Endothelial cell (in vitro differentiated cells): ENCODE measurements at places on chromosomes 3 and 15.

DNA sequence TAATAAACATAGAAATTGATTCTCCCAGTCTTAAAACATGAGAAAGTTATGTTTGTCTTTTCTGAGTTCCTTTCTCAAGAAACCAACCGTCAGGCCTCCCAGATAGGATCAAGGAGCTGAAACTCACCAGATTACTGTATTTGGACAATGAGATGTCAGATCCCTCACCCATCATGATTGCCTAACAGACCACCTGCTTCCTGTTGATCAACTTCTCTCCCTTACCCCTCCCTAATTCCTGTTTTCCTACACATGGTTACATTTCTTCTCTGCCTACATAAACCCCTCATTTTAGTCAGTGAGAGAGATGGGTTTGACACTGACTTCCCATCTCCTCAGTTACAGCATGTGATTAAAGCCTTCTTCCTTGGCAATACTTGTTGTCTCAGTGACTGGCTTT lies 917.5 kb downstream of the FHIT start:
- DNase-seq: peak; percentile 8

- DNase-seq: no peak
Observed at GRCh38 chr3:146493761-146494160, 24.4 kb upstream of the PLSCR2 start.

DNA sequence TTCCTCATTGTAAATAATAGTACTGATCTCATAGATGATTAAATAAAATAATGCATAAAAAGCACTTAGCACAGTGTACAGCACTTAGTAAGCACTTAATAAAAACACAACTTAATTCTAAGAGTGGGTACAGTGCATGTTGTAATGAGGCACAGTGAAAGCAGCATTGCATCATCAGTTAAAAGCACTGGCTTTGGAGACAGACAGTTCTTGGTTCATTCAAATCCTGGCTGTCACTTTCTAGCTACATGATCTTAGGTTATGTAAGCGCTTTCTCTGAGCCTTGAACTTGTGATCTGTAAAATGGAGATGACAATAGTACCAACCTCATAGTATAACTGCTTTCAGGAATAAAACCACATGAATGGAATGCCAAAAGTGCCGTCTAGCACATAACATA lies 151.5 kb downstream of the DPH6 start:
- DNase-seq: no peak

DNA sequence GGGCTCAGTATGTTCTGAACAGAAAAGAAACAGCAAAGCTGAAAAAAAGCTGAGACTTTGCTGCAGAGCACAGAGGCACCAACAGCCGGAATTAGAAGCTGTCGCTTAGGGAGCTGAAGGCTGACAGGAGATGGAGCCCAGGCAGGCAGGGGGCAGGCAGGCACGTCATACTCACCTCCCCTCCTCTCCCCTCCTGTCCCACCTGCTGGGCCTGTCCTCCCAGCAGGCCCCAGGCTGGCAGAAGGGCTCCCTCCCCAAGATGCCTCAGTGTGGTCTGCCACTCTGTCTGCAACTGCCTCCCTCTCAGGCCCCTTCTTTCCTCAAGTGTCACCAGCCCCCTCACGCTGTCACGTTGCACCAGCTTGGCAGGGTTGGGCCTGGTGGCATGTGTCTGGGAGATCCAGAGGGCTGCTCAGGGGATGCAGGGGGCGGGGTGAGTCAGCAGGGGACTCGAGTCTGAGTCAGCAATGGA lies 3.2 kb upstream of the ANKRD63 start:
- DNase-seq: no peak

GRCh38 chr3:44418549-44418948 lies 58.9 kb downstream of the ZNF445 start:
- DNase-seq: peak; percentile 32

DNA sequence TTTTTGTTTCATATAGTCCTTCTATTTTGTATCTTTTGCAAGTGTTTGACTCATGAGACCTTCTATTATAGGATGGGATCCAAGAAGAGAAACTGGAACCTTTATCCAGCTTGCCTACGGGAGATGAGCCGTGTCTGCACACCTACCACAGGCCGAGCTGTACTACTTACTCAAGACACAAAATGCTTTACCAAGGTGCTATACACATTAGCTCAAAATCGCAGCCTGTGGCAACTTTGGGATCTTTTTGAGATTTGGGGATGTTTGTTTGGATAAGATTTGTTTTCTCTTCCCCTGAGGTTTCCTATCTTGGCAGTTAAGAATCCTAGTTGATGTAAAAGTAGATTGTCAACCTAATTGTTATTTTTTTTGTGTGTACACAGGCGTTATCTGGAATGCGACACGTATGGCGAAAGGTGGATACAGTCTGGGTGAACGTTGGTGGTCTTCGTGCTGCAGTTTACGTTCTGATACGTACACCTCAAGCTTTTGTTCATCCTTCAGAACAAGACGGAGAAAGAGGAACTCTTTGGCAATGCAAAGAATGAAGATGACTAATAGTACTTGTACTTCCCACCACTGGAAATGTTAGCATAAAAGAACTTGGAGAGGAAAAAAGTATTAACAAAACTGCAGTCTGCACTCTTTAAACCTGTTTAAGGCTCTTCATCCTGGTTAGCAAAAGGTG lies 13.1 kb upstream of the SETD5 start:
- no peak for DNase-seq

DNA sequence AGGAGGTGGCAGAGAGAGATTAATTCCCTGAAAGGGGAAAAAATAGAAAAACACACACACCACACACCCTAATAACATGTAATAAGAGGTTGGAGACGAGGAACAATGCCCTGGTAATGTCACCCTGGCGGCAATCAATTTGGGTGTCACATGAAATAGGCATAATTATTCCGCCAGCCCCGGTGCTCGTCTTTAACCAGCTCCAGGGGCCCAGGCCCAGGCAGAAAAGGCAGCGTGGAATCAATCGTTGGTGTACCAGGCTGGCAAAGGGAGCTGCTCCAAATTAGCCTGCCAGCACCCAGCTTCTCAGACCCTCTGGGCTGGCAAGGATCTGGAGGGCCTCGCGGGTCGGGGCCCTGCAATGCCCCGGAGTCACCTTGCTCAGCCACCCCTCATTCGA lies 5.6 kb downstream of the LINGO1 start:
- DNase-seq: no peak

DNA sequence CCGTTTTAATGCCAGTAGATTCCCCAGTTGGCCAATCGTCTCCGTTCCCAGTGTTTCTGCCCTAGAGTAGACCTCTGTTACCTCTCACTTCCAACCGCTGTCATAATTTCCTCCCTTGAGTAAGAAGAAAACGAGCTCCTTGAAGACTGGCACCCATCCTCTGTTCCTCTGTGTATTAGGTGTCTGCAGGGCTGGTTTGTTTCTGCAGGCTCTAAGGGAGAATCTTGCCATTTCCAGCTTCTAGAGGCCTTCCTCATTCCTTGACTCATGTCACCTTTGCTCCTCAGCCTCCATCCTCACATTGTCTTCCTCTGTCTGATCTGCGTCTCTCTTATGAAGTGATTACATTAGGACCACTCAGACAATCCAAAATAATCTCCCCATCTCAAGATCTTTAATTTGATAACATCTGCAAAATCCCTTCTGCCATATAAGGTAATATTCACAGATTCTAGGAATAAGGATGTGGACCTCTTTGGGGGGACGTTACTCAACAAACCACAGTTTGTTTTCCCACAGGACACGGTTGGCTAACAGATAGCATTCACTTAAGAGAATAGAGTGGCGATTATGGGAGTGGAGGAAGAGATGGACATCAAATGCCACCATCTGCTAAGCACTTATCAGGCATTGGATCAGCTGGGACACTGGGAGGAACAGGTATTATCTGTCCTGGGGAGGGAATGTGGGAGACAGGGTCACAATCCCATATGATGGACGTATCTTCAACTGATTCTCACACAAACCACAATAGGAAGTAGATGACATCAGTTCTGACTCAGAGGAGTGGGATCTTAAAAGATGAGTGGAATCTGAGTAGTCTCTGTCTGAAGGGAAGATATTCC lies 17.1 kb downstream of the ARHGAP31 start:
- DNase-seq: no peak

DNA sequence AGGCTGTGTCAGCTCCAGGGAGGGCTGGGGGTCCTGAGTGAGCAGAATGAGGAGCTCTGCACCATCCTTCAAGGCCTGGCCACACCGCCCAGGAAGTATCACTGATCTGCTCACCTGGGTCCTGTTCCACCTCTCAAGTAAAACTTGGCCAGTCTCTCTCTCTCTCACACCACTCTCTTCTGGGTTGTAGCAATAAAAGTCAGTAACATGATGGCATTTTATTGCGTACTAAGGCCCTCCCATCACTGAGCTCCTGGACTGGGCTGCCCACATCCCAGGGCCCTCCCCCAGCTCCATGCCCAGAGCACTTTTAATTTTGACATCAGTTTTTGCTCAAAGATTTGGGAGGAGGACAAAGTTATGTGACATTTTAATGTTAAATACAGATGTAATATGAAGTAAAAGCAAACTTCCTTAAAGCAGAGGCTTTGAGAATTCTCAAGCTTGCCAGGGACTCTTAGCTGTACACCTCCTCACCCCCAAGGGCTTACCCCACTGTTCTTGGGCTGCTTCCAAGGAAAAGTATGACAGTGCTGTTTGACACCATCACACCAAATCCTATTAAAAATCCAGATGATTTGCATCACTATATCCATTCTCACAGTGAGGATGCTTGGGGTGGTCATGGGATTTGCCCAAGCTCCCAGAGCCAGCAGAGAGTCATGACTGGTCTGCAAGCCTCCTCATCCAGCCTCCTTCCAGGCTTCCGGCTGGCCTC lies 105.1 kb upstream of the SLCO2A1 start:
- no peak for DNase-seq

GRCh38 chr3:53850895-53851294 lies 4.5 kb downstream of the IL17RB start:
- no peak for DNase-seq

- DNase-seq: no peak
Observed at GRCh38 chr15:78182336-78182700, 33.2 kb downstream of the IDH3A start.

- DNase-seq: no peak
Observed at GRCh38 chr3:72617424-72618024, 230.7 kb downstream of the SHQ1 start.

DNA sequence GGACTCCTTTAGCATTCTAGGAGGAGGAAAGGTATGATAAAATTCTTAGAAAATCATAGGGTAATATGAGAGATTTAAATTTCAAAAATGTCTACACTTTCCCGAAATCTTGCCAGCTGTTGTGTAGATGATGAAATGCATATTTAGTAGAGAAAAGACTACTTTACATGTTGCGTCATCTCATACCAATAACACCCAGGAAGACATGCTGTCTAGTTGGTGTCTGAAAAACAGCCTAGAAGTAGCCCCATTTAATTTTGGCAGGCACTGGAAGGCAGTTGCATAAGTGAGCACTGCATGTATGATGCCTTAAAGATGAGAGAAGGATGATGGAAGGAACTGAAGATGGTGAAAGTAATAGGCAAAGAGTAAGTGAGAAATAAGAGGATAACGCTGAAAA lies 310.5 kb upstream of the TPM1 start:
- no peak for DNase-seq

GRCh38 chr15:37929238-37929637 lies 5.2 kb upstream of the TMCO5A start:
- no peak for DNase-seq

DNA sequence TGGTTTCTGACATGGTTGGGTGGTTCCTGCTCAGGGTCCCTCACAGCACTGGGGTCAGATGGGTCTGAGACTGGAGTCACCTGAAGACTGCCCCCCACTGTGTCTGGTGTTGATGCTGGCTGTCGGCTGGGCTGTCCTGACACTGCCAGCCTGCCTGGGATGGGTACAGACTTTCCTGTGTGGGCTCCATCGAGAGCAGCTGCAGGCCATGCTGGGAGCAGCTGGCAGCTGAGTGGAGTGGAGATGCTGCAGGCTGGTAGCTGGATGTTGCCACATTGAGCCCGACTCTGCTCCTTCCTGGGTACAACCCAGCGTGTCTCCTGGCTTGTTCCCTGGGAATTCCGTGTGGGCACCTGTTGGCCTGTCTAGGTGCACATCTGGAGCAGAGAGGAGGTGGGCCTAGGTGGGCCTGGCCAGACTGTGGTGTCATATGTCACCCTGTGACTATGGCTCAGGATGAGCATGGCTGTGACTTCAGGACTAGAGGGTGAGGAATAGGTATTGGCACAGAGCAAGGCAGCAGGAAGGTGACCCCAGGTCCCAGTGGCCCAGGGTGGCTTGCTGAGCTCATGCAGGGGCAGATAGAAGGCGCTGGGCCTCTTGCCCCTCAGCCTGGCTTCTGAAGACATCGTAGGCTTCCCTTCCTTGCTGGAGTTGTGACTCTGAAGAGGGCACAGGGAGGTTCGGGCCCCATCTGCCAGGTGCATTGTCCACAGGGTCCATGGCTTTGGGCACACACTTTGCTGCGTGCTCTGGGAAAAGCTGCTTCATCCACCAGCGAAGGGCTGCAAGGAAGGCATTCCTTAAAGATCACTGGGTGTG lies 40.0 kb upstream of the PRR23E start:
- no peak for DNase-seq

DNA sequence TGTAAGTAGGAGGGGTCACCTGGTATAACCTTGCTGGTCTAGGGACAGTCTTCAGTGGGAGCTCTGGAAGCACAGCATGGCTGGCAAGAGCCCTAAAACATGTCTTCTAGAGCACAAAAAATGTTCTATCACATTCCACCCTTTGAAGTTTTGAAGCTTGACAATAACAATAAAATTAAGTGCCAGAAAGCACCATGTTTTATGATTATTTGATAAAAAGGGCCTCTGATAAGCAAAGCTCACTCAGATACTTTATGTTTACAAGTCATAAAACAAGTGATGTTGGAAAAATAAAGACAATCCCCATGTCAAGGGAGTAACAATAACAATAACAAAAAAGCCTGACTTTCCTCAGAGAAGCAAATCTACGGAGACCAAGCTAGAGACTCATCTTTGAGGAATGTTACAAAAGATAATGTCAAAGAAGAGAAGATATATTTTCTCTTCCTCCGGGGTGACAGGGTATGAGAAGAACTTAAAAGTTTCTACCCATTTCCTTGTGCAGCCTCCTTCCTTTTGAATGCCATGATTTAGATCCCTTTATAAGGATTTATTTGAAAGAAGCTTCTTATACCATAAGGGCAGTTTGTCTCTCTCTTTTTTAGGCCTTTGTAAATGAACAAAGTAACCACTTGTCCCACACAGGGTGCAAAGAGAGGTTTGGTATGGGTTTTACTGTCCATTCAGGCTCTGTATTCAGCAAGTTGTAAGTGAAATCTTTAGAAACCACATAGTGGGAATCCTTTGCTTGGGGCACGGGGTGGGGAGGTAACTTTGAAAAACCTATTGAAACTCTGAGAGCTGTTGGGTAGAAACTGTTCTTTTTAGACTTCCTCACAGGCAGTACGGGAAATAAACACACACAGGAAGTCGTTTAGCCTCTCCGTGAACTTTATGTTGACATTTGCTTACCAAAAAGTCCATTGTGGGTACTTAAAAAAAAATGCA lies 109.6 kb upstream of the RBMS3 start:
- DNase-seq: no peak
